ENCODE measurements at places on chromosomes 7 and 10.

DNA sequence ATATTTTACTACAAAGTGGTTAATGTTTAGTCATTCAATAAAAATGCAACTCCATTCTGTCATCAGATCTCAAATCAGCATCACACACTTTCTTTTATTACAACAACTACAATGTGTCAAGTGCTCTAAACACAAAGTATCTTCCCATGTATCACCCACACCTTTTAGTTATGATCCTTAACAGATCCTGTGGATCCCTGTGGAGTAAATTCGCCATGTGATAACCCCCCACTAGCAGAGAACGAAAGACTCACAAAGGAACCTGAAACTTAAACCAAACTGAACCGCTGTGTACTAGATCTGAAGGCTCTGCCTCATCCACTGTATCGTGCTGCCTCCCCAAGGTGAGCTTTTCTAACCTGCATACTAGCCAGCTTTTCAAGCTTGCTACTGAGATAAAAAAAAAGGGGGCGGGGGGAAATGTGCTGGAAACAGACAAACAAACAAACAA is 1.7 kb downstream of the DPY19L1 start:
- no peak for DNase-seq

DNA sequence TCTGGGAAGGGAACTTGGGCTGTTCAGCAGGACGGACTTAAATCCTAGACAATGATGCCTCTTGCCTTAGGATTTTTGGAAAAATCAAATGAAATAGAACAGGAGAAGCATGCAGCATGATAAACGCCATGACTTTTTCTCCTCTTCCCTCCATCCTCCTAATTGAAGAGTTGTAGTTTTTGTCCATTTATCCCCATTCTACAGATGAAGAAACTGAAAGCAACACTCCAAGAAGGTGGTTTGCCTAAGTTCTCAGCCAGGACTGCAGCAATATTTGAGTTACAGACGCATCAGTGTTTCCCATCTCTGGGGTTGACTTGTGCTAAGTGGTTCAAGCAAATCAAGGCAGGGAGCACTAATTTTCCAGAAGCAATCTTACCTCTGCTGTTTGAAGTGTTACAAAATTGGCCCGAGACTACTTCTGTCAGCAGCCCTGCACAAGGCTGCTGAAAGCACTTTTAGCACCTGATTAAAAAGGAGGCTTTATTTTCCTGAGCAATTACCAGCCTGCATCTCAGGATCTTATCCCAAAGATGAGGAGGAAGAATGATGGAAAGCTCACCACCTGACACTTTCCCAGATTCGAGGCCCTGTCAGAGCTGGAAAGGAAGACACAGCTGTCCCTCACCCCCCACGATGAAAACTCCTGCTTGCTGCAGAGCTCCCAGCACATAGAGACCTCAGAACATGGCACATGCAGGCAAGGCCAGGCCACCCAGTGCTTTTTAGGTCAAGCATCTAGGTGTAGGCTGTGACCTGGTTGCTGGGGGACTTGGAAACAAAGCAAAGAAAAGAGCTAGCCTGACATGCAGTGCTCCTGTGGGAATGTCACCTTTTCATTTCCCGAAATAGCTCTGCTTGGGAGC is 19.7 kb upstream of the C10orf71 start:
- no peak for DNase-seq

- DNase-seq = no peak
These were observed 193.1 kb upstream of the SEMA3C start for GRCh38 chr7:81111781-81112540.

DNA sequence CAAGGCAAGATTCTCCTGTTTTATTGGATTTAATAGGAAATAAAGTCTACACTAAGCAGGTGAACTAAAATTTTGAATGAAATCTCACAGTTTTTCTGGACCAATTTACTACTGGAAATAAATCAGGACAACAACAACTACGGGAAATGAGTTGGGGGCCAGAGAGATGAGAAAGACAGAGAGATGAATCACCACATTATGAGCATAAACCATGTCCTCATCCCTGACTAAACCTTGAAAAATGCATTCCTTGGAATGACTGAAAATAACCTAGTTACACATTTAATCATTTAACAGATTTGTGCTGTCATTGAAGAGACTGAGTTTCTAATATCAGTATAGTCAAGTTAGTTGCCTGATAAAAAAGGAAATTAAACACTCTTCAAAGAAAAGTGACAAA is 608.4 kb upstream of the KCND2 start:
- DNase-seq = no peak

DNA sequence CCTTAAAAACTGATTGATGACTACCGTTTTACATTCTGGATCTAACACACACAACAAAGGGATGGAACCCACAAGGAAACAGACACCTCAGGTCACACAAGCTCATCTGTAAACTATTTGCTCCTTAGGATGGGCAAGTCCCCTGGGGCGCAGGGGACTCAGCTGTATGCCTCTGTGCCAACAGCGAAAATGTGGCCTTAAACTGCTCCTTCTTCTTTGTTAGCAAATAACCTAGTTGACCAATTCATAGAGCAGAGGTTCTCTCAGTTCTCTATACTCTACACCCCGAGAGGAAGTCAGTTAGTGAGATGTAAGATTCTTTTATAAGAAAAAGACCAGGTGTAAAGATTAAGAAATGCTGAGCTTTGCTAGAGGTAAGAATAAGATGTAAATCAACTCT is 181.9 kb upstream of the PRSS58 start:
- DNase-seq = no peak

DNA sequence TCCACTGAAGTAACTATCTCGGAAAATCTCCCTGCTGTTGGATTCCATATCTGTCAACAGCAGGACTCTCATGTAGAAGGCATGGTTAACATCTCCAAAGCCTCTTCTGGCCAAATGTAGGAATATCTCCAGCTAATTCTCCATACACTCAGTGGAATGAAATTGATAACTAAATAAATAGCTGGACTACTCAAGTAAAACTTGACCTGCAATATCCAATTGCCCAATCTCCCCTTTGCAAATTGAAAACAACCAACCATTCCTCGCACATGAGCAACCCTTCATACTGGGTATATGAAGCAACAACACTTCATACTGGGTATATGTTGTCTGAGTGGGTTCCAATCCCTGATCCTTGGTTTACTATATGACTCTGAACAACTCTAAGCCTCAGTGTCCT is 105.4 kb upstream of the KMT2E start:
- no peak for DNase-seq

GRCh38 chr7:155811895-155812761 is at the start of gene SHH:
Gene SHH (minus strand): TSS chr7:155812463. CDS start chr7:155812122, 341 bp downstream.
- DNase-seq = no peak

- peak; percentile 66 for DNase-seq
These were observed 35.8 kb upstream of the ELN start for GRCh38 chr7:73992101-73992562.

GRCh38 chr7:120039138-120039537 is 233.8 kb upstream of the KCND2 start:
- DNase-seq = no peak

- no peak for DNase-seq
These were observed 1377.4 kb downstream of the XPNPEP1 start for GRCh38 chr10:108545921-108546320.

- DNase-seq = no peak
These were observed 26.4 kb downstream of the DRGX start for GRCh38 chr10:49369216-49370162.

DNA sequence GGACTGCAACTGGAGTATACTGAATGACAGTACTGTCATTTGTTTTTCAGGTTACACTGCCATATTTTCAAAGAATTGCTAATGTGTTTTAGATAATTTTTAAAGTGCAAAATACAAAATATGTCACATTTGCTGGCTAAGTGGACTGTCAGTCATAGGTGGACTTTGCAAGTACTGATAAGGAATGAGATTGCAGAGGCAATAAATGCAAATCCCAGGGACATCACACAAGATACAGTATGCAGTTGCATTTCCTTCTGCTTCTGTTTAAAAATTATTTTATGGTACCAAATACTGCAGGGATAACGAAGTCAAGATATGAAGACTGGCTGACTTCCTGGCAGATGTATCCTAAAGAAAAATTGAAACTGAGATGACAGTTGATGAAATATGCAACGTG is 237.6 kb upstream of the MAGI2 start:
- DNase-seq = no peak

- DNase-seq = no peak
These were observed 165.3 kb downstream of the AGMO start for GRCh38 chr7:15396210-15397158.

DNA sequence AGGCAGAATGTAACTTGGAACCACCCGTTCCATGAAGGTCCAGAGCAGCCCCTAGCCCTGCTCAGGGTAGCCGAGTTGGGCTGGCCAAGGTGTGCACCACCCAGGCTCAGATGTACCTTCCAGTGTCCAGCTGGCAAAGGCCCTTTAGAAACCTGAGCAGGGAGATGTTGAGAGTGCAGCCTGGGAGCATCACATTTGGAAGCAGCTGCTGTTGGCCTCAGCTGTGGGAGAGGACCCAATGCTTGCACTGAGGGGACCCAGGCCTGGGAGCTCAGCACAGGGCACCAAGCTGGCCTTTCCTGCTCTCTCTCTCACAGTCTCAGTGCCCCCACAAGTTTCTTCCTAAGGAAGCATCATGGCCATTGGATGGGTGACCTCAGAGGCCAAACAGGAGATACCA is 33.5 kb downstream of the ANXA8 start:
- no peak for DNase-seq

GRCh38 chr7:77894574-77895091 is 96.1 kb downstream of the PHTF2 start:
- DNase-seq = no peak

- DNase-seq = no peak
These were observed 123.3 kb downstream of the CELF2 start for GRCh38 chr10:11140963-11141362.

DNA sequence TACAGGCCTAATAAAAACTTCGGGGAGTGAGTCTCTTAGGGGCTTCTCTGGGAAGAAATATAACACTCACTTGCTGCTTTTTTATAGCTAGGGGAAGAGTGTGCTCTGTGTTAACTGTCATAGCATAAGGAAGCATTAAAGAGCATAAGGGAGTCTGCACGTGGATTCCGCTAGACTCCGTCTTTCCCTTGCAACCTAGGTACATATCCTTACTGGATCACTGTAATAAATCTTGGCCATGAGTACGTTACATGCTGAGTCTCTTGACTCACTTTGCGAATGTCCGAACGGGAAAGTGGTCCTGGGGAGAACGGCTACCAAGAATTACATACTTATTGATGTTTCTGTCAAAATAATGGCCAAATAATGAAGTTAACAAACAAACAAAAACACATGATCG is 999.1 kb upstream of the MBL2 start:
- no peak for DNase-seq

DNA sequence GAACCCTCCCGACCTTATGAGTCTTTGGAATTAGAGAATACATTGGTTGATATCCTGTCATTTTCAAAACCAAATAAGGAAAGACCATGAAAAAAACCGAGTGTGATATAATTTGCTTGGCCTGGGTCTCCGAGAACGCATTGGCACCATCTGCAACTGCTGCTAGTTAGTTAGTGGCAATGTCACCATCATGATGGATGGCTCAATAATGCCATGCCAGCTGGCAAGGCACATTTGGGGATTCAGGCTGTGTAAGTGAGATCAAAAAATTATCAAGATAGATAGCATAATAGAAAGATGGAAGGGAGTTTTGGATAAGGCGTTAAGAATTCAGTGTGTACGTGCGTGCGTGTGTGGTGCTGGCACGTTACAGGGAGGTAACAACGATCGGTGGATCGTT is 134.7 kb upstream of the TCERG1L start:
- DNase-seq = no peak

DNA sequence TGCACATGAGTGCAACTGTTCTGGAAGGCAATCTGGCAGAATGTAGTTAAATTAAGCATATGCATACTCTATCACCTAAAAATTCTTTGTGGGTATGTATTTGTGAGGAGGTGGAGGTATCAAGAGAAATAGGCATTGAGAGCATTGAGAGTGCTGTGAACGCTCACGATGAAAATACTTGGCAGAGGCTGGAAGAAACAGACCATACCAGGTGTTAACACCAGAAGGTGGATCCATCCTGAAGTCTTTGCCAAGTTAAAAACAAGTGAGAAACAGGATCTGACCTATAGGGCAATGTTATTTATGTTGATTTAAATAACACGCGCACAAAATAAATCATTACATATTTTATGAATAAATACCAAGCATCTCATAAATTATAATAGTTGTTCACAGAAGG is 311.6 kb downstream of the PCLO start:
- DNase-seq = no peak

DNA sequence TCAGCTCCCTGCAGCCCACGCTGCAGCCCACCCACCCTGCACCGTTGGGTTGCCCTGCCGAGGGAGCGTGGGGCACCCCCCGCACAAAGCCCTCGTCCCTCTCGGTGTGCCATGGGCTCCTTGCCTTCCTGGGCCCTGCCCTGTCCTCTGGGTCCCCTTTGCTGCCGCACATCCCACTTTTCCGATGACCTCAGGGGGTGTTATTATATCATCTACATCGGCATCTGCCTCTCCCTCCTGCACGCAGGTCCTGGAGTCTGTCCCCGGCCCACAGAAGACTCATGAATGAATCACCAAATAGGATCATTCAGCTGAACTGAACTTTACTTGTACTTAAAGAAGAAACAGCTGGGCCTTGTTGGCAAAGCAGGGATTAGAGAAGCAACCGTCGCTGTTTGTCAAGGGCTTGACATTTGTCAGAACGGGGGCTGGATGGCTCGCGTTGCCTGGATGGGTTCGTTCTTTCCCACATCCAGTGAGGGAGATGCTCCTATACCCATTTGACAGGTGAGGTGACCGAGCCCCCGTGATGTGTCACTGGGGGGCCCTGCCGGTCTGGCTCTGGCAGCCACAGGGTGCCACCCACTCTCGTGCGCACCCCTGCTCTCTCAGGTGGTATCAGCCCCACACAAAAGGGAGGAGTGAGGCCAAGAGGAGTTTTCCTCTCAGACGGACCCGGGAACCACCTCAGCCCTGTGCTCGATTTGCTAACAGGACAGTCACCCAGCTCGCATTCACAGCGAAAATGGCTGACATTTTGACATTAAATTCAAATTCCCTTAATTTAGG is 58.6 kb upstream of the EBF3 start:
- peak; percentile 64 for DNase-seq

DNA sequence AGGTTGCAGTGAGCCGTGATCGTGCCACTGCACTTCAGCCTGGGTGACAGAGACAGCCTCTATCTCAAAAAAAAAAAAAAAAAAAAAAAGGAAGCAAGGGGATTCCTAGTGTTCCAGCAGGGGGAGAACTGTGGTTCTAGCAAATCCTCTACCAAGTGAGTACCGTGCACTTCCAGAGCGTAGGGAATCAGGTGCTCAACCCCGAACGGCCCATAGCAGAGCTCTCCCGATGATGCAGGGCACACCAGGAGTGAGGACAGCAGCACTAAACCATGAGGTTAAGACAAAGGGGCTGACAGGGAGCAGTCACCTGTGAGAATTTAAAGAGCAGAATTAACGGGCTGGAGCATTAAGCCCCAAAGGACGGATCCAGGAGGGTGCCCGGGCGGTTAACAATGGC is 173.6 kb downstream of the PTPRN2 start:
- DNase-seq = no peak

DNA sequence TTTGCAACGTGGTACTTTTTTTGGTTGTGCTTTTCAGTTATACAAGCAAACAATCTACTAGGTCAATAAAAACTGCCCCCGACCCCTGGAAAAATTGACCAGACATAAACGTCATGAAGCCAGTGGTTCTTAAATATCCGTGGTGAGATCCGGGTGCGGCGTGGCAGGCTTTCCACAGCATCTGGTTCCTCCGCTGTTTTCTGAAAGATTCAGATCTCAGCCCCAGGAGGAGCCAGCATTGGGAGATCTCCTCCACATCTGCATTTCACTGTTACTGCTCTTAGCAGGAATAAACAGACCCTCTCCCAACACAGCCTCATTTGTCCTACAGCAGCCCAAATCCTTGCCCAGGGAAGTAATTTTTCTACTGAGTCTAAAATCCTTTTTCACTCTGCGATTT is 664.3 kb upstream of the FOXK1 start:
- DNase-seq = no peak

- DNase-seq = no peak
These were observed 10.2 kb downstream of the SSBP1 start for GRCh38 chr7:141748396-141748795.

All from AG09319 (cell line).